ENCODE measurements at places on chromosomes 1 and 21.
A peak's percentile ranks its signal among the peaks of the same experiment; 100 is the strongest.

DNA sequence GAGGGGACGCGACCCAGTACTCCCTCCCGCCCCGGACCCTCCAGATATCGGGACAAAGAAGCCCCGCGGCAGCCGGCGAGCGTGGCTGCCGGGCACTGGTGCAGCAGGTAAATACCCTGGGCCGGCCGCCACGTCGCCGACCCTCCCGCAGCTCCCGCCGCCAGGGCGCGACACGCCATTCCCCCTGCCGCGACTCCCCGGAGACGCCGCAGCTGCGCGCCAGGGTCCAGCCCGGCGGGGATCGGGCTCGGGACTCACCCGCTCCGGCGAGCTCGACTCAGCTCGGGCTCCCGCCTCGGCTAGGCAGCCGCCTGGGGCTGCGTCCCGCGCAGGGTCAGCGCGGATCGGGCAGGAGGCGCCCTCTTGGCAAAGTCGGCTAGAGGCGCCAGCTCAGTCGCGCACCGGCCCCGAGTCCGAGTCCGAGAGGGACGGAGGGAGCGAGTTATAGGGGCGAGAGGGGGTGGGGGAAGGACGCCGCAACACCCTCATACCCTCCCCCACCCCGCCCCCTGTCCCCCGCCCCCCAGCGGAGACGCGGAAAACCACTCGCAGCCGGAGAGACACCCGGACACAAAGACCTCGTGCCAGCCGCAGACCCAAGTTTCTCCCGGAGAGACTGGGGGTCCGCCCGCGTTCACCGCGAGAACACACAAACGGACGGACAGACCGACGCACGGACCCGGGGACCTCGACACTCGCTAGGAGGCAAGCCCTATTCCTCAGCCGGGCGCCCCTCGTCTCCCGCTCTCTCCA, 985 bp downstream of the SYT6 start:
- DNase-seq: peak; percentile 10

DNA sequence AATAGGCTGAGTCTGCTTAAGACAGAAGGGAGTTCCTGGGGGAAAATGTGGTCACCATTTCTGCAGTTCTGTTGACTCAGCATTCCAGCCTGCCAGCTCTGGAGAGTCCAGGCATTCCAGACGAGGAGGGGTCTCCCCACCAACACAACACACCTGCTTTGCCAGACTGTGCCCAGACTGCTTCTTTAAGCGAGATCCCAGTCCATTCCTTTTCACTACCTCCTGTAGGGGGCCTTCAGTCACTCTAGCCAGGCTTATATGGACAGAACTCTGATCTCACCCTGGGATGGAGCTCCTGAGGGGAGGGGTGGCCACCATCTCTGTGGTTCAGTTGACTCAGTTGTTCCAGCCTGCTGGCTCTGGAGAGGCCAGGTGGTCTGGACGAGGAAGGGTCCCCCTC, 48.5 kb downstream of the UBE2U start:
- no peak for DNase-seq

- no peak for DNase-seq
Observed at GRCh38 chr1:218284377-218284916, 646 bp upstream of the RRP15 start.

GRCh38 chr1:198809247-198809646, 170.4 kb downstream of the PTPRC start:
- no peak for DNase-seq

- no peak for DNase-seq
Observed at GRCh38 chr1:112298558-112298957, 97.5 kb upstream of the CTTNBP2NL start.

- DNase-seq: no peak
Observed at GRCh38 chr1:64038119-64038518, 165.3 kb upstream of the UBE2U start.

DNA sequence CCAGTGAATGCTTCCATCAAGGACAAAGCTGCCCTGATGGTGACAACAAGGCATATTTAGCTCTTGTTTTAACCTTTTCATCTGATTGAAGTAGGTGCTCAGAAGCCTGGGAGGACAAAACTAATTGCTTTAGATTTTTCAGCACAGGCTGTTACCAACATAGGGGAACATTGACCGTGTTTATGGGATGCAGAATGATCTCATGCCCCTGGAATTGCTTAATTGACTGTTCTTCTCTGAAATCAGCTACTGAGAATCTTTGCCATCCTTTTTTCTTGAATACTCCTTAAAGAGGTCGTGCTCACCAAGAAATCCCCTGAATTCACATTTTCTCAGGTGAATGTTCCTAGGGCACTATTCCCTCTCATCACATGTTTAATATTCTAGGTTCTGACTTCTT, 95.9 kb upstream of the CCDC190 start:
- no peak for DNase-seq

- no peak for DNase-seq
Observed at GRCh38 chr1:154741741-154742495, 128.2 kb downstream of the KCNN3 start.

- no peak for DNase-seq
Observed at GRCh38 chr1:92943502-92943847, 17.8 kb downstream of the DIPK1A start.

DNA sequence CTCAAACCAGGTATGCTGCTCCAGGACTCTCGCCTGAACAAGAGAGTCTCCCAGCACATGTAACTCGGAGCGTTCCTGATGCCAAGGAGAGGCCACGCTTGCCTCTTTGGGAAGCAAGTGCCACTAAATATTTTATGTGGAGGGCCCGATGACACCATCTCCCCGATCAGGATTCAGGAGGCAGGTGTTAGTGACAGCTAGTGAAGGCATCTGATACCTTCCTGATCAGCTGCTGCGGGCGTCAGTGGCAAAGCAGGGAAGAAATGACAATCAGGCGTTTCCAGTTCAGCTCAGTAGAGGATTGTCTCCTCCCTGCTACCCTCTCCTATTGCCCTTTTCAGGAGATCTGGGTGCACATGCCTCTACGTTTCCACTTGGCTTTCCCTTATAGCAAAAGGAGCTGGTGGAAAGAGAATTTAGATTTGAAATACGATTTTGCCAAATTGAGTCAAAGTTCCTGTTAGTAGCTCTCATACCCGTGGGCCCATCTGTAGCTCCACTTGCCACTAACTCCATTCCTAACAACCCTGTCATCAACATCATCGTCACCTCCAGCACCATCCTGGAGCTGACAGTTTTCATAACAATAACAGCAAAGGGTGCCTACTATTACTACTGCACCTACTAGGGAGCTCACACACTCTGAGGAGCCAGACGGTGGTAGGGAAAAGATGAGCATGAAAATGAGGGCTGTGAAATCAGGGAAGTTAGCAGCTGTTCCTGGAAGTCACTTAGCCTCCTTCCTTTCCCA, 21.6 kb downstream of the PLXNA2 start:
- no peak for DNase-seq

DNA sequence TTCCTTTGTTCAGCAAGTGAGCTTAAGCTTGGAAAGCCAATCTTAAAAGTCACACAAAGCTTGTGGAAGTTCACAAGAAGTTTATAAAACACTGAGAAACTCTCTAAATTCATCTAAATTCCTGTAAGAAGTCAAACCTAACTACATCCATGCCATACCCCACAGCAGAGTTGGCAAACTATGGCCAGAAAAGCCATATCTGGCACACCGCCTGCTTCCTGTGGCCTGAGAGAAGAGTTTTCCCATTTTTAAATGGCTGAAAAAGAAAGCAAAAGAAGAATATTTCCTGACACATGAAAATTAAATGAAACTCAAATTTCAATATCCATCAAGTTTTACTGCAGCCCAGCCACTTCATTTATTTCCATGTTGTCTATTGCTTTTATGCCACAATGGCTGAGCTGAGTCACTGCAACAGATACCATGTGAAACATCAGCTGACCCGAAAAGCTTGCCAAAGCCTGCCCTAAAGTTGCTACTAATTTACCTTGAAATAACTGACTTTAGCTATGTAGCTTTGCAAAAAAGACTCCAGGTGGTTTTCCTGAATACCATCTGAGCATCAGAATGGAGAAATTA, 237.1 kb downstream of the SLC45A1 start:
- no peak for DNase-seq
